ENCODE measurements at places on chromosomes 4 and X.

GRCh38 chr4:38762560-38762959 is 20.2 kb downstream of the TLR10 start:
- no peak for DNase-seq

- DNase-seq = no peak
Observed at GRCh38 chr4:2754848-2755819, 1.0 kb downstream of the TNIP2 start.

DNA sequence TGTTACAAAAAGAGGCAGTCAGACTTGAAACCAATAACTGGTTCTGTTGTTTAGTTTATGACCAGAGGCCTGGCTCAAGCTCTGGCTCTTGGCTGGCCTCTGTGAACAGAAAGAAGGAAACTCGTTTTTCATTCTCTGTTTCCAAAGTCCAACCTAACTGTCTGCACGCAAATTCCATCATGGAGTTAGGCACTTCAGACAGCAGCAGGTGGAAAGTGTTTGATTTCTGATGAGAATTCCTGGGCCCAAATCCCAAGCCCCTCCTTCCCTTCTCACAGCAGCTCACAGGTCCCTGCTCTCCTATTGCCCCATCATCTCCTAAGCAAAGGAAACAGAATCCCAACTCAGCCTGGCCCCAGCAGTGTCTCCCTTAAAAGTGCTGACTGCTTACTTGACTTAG is 42.8 kb upstream of the FGF16 start:
- DNase-seq = no peak

GRCh38 chrX:152575331-152575730 is 62.4 kb upstream of the GABRQ start:
- no peak for DNase-seq

DNA sequence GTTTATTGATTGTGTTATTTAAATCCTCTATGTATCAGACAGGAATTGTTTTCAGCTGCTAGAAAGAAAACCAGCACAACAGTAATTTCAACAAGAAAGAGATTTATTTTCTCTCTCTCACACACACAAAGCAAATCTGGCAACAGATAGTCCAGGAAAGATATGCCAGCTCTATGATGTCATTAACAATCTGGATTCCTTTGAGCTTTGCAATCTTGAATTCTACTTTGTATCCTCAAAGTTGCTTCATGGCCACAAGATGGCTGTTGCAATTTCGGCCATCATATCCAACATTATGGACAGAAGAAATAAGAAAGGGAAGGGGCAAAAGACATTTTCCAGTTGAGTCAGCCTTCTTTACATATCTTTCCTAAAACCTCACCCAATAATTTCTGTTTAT is 19.8 kb upstream of the FMR1 start:
- DNase-seq = no peak

DNA sequence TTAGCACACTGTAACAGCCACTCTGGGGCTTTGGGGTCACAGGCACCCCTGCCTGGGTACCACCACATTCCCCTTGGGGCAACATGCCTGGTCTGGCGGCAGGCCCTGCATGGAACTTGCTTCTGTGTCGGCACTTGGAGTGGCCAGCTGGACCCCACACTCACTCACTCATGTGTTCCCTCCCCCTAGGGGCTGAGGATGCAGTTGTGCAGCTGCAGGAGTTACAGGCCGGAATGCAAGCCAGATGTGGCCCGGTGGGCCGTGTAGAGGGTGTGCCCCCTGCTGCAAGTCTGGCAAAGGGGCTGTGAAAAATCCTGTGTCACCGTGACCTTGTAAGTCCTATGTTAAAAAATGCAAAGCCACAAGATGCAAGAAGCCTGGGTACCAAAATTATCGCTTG is 34.2 kb downstream of the ATXN3L start:
- no peak for DNase-seq

- DNase-seq = no peak
Observed at GRCh38 chrX:53305996-53306937, 24.9 kb upstream of the IQSEC2 start.

DNA sequence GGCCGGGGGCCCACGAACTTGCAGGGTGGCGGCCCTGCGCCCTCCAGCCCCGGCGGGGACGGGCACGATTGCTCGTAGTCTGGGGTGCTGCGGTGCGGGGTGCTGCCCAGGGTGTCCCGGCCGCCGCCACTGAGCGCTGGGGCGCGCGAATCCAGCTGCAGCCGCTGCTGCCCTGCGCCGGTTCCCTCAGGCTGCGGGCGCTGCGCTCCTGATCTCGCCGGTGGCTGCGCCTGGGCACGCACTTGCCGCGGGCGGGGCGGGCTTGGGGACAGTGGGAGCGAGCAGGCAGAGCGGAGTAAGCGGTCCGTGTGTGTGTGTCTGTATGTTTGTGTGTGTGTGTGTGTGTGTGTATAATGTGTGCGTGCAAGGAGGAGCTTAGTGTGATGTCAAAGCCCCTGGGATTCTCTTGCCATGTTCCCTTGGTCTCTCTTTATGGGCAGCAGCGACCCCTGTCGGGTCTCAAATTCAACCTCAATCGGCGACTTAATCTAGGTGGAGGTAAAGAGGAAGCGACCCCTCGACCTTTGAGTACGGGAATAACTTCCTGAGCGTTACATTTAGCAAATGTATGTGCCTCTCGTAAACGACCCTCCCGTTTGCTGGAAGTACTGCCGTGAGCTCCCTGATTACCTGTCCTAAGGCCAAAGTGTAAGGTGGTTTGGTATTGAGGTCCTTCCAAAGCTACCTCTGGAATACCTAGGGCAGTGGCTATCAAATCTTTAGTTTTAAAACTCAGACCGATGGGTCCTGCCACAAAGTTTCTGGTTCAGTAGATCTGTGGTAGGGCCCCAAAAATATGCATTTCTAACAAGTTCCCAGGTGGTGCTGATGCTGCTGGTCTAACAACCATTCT is at the start of gene RNF150:
TSS of gene RNF150 (minus strand) at position 324 of the 853 bp plus-strand sequence.
- peak; percentile 42 for DNase-seq

Data from naive B cell (primary cell).